ENCODE measurements at places on chromosomes 7 and 10.

- no peak for DNase-seq
These were observed 185.5 kb downstream of the CAMK1D start for GRCh38 chr10:12534824-12535223.

DNA sequence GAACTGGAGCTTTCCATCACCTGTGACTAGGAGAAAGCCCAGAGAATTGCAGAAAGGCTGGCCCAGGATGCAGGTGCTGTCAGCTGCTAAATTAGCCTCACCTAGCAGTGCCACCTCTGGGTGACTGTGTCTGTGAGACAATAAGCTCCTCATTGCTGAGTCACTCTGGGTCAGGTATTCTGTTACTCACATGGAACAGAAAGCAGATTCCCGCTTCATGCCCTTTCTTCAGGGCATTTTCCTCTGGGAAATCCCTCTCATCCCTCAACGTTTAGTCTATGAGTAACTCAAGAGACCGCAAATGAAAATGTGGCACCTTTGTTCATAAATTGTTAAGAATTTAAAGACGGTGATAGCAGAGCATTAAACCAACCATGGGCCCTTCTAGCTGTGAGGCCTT lies 184.0 kb downstream of the ADAM12 start:
- no peak for DNase-seq

DNA sequence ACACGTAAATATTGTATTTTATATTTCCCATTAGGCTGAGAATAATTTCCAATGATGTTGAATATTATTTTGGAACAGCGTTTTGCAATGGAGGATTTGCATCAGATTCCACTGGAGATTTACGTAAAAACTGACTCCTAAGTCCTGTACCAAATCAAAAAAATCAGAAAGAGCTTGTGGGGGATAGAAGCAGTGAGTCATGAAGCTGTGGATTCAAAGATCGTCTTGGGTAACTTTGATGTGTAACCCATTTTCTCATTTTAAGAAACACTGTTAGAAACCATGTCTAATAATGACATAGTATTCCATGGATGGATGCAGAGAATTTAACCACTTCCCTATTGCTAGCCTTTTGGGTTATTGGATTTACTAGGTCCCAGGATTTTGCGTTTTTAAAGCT lies 158.6 kb downstream of the INHBA start:
- DNase-seq: no peak

DNA sequence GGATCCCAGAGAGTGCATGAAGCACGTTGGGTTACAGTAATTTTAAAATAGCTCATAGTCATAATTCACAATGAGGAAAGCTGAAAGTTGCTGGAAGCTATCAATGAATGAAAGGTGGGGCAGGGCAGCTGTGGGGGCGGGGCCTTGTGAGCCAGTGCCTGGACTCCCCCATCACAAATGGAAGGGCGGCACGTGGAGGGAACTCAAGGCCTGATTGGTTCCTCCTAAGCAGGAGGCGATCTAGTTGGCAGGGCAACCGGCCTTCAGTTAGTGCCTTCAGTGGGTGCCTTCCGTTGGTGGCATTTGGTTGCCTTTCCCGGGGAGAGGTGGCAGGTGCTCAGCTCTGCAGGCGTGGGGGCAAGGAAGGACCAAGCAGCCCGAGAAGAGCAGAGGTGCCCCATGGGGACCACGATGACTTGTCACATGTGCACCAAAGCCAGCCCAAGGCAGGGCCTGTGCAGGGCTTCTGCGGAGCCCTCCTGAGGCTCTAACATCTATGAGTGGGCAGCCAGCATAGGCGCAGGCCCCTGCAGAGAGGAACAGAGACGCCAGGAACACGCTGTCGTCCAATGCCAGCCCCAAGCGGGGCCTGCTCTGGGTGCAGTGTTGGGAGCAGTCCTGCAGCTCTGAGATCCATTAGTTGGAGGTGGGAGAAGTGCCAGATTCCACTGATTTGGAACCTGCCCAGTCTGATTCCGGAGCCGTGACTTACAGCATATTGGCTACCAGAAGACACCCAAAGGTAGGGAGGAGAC lies 59.8 kb upstream of the PDSS1 start:
- no peak for DNase-seq

GRCh38 chr10:7401782-7402181 lies 9.1 kb downstream of the SFMBT2 start:
- DNase-seq: no peak

GRCh38 chr7:64174941-64175340 lies 32.1 kb upstream of the ZNF735 start:
- no peak for DNase-seq

- no peak for DNase-seq
These were observed 1059.4 kb downstream of the NRG3 start for GRCh38 chr10:82934429-82934828.

DNA sequence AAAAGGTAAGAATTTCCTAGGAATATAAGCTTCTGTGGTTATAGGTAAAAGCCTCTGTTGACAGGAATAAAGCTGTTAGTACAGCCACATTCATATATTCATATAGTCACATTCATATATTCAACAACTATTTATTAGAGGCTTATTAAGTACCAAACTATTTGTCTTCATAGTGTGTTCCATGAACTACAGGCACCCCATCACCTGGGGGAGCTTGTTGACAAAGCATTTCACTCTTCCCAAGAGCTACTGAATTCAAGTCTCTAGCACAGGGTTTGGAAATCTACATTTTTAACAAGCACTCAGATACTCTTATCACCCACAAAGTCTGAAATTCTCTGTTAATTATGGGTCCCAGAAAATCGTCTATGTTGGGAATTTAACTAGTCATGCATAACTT lies 110.6 kb downstream of the RNLS start:
- DNase-seq: no peak

DNA sequence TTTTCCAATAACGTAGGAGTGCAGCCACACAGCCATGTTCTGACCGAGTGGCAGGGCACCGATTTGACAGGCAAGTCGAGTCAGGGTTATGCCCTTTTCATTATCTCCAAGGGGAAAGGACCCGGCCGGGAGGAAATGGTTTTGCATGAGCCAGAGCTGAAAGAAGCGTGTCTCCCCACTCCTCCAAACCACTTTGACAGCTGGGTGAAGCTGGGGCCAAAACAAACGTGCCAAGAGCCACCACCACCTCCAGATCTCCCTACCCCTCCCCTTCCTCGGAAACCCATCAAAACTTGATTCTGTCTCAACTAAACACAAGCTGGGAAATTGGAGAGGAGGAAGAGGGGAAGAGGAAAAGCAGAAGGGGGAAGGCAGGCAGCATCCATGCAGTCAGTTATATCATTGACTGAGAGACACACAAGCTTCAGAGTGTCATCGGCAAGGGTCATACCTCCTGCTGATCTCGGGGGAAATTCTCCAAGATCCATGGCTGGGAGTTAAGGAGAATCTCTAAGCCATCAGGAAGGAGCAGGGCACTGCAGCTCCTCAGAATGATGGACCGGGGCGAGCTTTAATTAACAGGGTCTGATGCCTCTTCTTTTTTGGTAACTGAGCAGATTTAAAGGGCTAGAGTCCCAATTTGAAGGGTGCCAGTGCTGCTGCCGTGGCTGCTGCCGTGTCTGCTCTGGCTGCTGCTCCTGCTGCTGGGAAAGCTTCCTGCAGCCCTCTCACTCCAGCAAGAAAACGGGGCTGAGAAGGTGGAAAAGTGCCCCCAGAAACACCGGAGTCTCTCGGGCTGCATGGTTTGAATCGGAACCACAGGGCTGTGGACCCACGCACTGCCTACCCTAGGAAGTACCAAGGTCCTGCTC lies 34.7 kb upstream of the CALN1 start:
- no peak for DNase-seq

- no peak for DNase-seq
These were observed 1213.1 kb downstream of the DNAJB9 start for GRCh38 chr7:109782806-109783205.

- no peak for DNase-seq
These were observed 4.1 kb upstream of the VPS26A start for GRCh38 chr10:69119896-69120295.

GRCh38 chr10:78383378-78384048 lies 349.9 kb downstream of the RPS24 start:
- no peak for DNase-seq

- DNase-seq: no peak
These were observed 2.9 kb upstream of the FGL2 start for GRCh38 chr7:77202481-77202976.

DNA sequence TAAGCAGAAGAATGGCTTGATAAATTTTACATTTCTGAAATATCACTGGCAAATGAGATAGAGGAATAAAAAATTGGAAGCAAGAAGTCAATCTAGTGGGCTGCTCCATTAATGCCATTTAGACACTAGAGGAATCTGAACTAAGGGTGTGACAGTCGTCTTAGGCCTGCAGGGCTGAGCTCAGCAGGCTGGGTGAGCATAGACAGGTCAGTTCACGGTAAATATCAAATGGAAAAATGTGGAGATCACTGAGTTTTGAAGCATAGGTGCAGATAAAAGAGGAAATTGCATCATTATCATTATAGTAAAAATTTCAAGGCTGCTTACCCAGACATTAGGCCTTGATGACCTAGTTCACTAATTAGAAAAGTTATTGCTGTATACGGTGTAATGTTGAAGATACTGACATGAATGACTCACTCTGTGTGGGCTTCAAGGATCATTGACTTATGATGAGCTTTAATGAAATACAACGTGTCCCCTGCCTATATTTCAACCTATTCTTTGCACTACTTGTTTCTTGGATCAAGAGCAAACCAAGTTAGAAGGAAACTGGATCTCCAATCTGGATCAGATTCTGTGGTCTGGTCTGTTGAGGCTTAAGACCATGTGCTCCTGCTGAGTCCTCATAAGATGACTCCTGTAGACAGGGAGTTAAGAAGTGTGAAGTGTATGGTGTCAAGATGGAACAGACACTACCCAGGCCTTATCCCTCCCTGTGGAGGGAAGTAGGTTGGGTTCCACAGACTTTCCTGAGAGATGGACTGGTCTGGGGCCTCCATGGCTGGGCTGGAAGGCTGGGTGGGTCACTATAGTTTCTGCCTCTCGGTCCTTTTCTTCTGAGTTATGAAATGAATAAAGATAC lies 3.6 kb downstream of the OR2F2 start:
- DNase-seq: no peak

DNA sequence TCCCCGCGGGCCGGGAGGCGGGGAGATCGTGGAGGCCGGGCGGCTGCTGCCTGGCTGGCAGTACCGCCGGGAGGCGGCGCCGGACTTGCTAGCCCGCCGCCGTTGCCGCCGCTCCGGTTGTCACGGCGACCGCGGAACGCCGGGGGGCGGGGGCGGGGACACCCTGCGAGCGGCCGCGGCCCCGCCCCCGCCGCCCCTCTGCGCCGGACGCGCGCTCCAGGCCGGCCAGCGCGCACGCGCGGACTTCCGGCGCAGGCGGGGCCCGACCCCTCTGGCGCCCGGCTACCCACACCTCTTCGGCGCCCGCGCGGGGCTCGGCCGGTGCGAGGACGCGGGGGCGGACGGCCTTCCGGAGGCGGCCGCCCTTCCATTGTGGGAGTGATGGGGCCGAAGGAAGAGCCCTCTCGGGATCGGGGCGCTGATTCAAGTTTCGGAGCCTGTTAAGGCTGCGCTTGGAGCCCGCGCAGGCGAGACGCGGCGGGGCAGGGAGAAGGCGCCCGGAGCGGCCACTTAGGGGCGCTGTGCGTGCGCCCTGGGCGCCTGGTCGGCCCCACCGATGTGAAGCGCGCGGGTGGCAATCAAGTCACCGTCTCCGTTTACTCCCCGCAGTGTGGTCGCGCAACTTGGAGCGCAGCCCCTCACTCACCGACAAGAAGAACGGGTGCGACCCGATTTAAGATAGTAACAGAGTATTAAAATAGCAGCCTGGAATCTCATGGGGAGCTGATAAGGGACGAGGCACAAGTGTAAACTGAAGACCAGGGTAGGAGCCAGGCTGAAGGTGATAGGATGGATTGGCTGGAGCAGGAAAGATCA lies 449 bp upstream of the DPY19L1 start:
- peak; percentile 87 for DNase-seq

DNA sequence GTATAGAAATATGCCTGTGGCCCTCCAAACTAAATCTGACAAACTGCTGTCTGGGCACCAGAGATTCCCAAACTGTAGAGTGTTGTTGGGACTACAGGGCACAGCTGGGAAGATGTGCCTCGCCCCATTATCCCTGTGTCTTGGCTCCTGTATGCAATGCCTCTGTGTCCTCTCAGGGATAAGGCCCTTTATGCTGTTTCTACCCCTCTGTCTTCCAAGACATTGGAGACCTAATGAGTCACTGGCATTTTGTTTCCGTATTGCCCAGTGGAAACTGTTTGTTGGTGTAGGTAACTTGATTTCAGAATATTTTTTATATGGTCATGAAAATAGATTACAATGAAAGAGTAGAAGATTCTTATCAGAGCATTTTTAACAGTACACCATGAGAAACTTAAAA lies 183.2 kb downstream of the GLI3 start:
- DNase-seq: no peak

GRCh38 chr7:97007583-97007861 lies 2.2 kb downstream of the DLX6 start:
- no peak for DNase-seq

- no peak for DNase-seq
These were observed 1095.4 kb upstream of the CELF2 start for GRCh38 chr10:9922126-9922870.

- no peak for DNase-seq
These were observed 31.1 kb downstream of the LOXL4 start for GRCh38 chr10:98236862-98237261.

- DNase-seq: peak; percentile 49
These were observed 4.6 kb downstream of the ARPC1B start for GRCh38 chr7:99379043-99379577.

Data from stimulated activated naive CD4-positive, alpha-beta T cell (primary cell).